ENCODE measurements at places on chromosomes 4 and X. TPM values are rescaled to one million over a fixed set of nuclear protein-coding genes. Genes with fewer than 3 reads are reported as not detected.

Gene ANOS1
- 8.5 TPM for polyA plus RNA-seq

Gene JADE3
- 28.1 TPM for polyA plus RNA-seq

Gene HERC5
- 6.0 TPM for polyA plus RNA-seq

Gene CCDC110
- polyA plus RNA-seq = 3.4 TPM

Gene KLKB1
- 1.3 TPM for polyA plus RNA-seq

All from renal cortex interstitium (tissue), 15 donors.